ENCODE measurements at places on chromosomes 5 and 9.

DNA sequence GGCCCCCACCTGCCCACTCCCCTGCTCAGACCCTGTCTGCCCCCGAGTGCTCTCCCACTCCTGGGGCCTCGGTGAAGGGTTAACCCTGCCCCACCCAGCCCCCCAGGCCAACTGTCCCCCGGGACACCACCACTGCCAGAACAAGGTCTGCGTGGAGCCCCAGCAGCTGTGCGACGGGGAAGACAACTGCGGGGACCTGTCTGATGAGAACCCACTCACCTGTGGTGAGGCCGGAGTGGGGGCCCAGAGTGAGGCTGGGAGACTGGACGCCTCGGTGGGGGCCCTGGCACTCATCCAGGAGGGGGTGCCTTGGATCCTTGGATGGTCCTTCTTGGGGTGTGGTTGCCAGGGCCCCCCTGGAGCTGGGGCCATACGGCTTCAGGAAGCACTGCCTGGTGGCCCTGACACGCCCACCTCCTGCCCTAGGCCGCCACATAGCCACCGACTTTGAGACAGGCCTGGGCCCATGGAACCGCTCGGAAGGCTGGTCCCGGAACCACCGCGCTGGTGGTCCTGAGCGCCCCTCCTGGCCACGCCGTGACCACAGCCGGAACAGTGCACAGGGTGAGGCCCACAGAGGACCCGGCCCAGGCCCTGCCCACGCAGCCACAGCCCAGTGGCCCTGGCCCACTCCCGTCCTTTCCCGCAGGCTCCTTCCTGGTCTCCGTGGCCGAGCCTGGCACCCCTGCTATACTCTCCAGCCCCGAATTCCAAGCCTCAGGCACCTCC, 2.1 kb downstream of the MAMDC4 start:
- DNase-seq: no peak

- no peak for DNase-seq
Measured at GRCh38 chr9:38421498-38422211, 2.6 kb downstream of the IGFBPL1 start.

DNA sequence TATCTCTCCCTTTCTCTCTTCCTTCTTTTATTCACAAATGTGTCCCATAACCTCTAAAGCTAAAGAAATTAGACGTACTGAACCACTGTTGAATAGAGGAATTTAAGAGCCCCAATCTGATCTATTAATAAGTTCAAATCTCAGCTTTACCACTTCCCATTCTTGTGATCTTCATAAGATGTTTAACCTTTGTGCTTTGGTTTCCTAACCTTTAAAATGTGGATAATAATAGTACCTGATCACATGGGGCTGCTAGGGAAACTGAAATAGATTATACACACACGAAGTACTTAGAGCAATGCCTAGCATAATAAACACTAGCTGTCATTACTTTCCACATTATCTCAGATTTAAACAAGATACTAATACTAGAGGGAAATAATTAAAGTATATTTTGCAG, 324.3 kb upstream of the SEMA6A start:
- no peak for DNase-seq

GRCh38 chr5:165626161-165626560, 2120.7 kb downstream of the MAT2B start:
- DNase-seq: no peak

DNA sequence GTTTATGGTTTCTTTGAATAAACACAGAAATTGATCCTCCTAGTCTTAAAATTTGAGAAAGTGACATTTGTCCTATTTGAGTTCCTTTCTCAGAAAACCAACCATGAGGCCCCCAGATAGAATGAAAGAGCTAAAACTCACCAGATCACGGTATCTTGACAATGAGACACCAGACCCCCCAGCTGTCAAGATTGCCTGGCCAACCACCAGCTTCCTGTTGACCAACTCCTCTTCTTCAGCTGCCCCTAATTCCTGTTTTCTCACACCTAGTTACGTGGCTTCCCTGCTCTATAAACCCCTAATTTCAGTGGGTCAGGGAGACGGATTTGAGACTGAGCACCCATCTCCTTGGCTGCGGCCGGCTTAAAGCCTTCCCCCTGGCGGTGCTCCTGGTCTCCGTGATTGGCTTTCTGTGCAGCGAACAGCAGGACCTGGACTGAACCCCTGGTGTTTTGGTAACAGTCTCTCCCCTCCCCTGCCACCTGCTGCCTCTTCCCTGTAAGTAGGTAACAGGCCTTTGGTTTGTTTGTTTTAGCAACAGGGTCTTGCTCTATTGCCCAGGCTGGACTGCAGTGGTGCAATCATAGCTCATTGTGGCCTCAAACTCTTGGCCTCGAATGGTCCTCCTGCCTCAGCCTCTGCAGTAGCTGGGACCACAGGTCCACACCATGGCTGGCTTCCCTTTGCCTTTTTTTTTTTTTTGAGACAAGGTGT, 4.8 kb upstream of the ENTPD2 start:
- no peak for DNase-seq

- DNase-seq: no peak
Measured at GRCh38 chr9:125549891-125550885, 156.8 kb downstream of the MAPKAP1 start.

DNA sequence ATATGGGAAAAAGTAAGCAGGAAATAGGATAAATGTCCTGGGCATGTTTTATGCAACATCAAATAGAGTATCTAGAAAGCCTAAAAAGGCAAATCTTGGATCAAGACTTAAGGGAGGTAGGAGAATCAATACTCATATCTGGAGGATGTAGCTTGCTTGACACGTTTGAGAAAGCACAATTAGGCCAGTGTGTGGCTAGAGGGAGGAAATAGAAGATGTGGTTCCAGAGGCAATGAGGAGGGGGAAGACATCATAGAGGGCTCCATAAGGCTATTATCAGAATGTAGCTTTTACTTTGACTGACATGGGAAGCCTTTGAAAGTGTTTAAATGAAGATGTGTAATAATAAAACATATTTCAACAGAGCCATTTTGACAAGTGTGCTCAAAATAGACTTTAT, 200.7 kb upstream of the CDH12 start:
- DNase-seq: no peak

DNA sequence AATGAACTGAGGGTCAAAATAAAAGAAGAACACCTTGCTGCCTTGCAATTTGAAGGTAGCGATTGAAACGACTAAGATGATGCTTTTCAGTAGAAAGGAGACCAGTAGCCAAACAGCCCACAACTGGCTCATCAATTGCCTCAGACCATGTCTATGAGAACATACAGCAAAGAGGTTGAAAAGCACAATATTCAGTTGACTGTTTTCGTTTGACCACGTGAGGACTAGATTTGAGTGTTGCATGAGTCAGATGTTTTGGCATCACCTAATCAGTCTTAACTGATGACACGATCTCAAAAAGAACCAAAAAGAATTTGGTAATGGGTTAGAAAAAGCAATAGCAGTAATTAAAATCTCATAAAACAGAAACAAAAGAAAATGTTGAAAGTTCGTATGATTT, 82.7 kb upstream of the IL7R start:
- DNase-seq: no peak

- no peak for DNase-seq
Measured at GRCh38 chr9:37295796-37296195, 126.7 kb upstream of the GRHPR start.
